ENCODE measurements at places on chromosomes 7 and 10.
A peak's percentile ranks its signal among the peaks of the same experiment; 100 is the strongest.

DNA sequence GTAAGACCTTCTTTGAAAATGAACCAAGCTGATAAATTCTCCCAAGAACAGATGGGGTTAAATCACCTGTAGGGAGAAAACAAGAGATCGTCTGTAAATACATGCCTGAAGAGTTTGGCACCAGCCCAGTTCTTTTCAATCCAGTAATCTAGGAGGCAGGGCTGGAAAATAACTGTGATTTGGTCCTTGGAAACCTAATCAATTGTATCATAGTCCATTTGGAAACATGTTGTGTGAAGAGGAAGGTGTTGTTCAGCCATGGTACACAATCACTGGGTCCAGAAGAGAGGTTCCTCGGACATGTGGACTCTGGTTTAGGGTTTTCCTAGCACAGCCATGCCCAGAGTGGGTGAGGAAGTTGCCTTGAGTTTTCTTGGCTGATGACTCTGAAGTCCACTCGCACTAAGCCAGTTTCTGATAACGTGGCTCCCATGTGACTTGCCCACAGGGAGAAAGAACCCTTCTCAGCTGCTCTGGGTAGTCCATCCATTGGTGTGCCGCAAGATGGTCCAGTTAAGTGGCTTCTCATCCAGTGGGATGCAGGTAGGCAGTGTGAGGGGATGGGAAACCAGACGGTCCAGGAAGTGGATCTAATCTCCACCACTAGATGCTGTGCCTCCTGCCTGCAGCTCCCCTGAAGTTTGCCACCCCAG, 5.1 kb downstream of the BLNK start:
- DNase-seq = no peak

- DNase-seq = no peak
Observed at GRCh38 chr7:27128034-27128433, 2.5 kb downstream of the HOXA4 start.

DNA sequence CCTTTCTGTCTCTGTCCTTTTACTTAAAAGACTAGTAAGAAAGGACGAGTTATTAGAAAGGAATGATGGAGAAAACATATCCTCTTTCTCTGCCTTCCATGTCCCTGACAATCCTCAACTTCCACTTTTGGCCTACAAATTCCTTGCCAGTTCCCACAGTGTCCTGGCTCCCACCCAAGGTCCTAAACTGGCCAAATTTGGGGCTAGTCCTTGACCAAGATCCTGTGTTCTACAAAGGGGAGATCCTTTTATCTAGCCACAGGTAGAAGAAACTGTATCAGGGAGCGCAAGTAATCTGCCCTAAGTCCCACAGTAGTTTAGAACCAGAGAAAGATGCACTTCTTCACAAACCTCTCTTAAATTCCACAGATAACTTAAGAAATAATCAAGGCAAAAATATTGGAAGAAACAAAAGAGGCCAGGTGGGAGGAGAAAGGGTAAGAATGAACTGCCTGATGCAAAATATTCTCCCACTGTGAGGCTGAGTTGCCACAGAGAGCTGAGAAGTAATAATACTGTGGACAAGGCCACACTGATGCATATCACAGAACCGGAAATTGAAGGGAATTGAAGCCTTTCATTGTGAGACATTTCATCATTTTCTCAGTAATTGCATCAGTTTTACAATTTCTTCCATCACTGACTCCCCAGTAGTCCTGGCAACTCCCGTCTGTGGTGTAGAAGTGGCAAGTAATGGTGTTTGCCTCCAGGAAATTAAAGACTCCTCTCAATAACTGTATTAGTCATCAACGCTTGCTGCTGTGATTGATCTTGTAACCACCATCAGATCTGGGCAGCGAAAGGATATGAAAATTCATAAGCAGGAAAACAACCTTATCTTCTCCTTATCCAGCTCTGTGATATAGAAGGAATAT, 47.2 kb downstream of the DNAJC12 start:
- no peak for DNase-seq

- no peak for DNase-seq
Observed at GRCh38 chr7:40331915-40332314, 197.1 kb downstream of the SUGCT start.

- no peak for DNase-seq
Observed at GRCh38 chr10:109969760-109970346, 37.9 kb upstream of the ADD3 start.

GRCh38 chr7:31850601-31851000, 163.6 kb downstream of the PPP1R17 start:
- DNase-seq = no peak

DNA sequence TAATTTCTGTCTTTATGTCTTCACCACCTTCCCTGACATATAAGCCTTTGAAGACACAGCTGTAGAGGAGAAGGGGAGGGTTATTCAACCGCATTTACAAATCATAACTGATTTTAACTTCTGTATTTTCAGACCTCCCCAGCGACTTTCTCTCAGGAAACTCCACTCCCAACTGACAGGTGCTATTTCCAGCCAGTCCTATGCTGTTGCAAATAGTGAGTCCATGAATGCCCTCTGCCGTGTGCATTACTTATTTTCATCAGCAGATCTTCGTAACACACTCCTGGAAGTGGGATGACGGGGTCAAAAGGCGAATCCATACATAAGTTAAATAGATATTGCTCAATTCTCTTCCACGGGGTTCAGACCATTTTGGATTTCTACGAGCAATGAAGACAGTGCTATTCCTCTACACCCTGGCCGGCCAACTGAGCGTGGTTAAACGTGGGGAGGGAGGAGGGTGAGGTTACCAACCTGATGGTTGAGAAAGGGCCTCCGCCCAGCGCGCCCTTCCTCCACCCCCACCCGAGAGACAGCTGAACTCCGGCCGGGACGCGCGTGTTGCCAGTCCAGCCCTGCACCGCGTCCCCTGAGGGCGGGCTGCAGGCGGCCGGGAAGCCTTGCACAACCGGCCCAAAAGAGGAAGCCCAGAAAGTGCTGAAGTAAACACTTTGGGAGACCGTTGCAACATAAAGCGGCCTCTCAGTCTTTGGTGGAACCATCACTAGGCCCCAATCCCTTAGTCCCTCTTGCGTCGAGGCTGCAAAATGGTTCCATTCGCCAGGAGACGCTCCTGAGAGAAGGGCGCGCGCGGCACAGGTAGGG, at the start of gene APBB1IP:
Gene APBB1IP (plus strand): TSS at position 705 of the 825 bp plus-strand sequence. CDS start 53,986 bp downstream, outside the sequence.
- DNase-seq = no peak

DNA sequence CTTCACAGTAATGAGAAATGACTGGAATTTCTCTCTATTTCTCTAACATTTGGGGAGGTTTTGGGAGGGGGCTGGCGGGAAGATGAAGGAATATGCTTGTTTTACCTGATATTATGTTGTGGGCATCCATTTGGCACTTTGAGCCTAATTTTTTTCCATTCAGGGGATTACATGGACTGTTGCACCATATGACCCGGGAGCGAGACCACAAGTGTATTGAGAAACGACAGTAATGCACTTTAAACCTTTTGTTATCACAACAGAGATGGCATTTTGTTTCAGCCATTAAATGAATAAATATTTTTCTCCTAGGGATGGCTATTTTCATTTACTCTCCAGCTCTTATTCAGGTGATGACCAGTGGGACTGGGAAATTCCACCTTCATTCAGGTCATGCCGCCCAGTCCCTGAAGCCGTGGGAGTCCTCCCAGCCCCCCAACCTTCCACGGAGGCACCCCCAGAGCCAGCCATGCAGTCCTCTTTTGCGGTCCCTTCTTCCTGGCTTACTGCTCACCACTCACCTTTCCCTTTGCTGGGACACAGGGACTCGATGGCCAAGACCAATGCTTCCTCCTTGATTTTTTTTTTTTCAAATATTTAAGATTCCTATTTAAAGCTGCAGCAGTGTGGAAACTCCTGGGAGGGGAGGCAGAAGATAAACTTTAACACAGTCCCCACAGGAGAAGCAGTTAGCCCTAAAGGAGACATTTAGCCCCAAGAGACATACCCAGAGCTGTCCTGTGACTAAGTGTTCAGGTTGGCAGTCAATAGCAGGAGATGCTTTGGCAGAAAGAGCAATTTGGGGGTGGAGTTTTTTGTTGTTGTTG, 190.9 kb upstream of the YAE1 start:
- DNase-seq = no peak

DNA sequence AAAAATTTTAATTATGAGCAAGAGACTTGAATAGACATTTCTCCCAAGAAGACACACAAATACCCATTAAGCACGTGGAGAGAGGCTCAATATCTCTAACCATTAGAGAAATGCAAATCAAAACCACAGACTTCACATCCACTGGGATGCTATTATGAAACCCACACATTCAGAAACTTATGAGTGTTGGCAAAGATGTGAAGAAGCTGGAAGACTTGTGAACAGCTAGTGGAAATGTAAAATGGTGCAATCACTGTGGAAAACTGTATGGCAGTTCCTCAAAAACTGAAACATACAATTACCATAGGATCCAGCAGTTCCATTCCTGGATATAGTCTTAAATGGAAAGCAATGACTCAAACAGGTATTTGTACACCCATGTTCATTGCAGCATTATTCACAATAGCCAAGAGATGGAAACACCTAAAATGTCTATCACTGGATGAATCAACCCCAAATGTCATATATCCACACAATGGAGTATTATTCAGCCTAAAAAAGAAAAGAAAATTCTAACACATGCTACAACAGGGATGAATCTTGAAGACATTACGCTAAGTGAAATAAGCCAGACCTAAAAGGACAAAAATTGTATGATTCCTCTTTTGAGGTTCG, 53.5 kb upstream of the FRMD4A start:
- no peak for DNase-seq

- no peak for DNase-seq
Observed at GRCh38 chr7:45969940-45970339, 48.9 kb upstream of the IGFBP3 start.

DNA sequence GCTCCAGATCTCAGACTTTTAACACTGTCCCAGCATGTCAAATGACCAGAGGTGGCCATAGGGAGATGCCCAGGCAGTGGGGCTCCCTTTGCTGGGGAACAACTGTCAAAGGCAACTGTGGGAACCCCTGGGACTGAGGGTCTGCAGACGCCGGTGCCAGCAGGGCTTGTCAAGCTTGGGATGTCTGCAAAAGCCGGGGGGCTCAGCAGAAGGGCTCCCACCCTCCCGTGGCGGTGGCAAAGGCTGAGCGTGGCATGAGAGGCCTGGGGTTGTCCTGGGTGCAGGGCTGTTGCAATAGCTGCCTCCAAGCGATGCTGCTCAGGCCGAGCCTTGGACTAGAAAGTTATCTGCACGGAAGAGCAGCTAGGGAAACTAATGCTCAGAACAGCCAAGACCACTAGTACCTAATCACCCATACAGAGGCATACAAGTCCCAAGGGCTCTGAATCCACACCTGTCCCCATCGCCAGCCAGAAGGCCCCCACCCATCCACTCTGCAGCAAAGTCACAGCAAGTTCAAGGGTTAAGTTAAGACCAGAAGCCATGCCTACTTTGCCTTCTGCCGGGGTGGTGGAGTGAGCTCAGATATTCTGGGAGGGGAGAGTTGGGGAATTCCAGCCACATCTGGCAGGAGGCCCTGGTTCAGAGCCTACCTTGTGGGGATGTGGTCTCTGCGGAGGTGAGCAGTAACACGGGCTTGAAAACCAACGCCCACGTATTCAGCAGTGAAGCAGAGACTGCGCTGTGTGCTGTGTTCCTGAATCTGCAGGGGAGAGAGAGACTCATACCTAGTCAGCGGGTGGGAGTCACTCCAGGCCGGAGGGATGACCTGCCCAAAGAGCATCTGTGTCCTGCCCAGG, 4.6 kb downstream of the SH2B2 start:
- DNase-seq = peak; percentile 76

DNA sequence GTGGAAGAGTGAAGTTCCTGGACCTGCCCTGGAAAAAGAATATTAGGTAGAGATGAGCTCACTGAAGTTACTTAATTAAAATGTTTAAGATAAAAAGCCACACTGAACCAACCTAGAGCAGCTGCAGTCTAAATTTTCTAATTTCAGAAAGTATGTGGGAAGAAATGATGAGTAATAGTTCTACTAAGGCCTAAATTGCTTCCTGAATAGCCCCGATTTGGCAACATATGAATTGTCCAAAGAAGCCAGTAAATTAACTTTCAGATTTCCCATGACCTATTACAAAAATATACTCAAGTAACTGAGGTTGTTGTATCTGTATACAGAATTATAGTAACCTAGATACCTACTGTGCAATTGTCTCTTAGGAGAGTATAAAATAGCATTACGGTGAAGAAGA, 312.6 kb downstream of the IPMK start:
- DNase-seq = no peak

DNA sequence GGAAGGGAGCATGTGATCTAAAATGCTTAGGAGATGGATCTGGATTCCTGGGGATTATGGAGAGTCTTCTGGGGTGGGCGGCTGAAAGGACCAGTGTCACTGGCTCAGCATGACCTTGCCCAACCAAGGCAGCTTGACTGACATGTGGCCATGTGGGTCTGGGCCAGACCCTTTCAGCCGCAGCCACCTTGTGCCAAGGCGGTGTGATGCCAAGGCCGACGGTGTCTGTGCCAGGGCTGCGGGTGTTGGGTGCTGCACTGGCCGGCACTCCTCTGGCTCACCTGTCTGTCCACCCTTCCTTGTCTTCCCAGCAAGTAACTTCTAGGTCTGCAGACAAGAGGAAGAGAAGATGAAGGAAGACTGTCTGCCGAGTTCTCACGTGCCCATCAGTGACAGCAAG, 8.8 kb downstream of the DEPP1 start:
- no peak for DNase-seq

DNA sequence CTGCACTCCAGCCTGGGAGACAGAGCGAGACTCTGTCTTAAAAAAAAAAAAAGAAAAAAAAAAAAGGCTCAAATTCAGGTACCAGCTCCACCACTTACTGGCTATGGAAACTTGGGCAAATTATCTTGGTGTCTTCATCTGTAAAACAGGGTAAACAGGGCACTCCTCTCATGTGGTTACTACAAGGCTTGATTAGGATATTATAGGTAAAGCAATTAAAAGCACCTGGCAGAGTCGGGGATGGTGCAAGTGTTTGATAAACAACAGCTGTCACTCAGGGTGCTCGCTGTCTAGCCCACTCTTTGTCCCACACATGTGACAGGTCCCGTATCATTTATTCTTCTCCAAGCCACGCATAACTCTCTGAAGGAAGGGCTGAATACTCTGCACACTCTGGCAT, 96.9 kb downstream of the SORBS1 start:
- DNase-seq = no peak

DNA sequence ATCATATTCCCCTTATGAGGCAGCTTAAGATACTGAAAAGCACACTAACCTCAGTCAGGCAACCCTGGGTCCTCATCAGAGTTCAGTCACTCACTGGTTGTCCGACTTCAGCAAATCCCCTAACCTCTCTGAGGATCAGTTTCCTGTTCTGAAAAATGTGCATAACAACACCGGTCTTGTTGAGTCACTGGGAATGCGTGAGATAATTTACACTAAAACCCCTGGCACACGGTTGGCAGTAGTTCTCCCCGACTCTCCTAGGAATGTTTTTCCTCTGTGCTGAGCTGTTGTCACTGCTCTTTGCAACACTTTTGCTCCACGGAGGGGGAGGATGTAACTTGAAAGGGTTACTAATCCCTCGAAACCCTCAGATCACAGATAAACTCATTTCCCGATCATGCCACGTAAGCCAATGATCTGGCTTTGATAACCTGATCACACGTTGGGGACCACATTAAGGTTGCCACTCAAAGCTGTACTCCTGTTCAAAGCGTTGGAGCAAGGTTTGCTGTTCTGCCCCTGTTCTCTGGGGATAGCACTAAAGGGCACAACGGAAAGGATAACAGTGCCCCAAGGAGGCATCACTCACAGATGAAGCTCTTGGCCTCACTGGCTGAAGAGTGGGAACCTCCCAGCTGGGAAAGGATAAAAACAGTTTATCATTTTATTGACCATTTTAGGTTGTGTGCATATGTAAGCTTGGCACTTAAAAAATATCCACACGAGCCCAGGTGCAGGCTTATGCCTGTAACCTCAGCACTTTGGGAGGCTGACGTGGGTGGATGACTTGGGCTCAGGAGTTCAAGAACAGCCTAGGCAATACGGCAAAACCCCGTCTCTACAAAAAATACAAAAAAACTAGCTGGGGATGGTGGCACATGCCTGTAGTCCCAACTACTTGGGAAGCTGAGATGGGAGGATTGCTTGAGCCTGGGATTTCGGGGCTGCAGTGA, 5.0 kb upstream of the RBM17 start:
- DNase-seq = no peak
